Sigmoid colon (tissue), 7 donors: ENCODE measurements at places on chromosomes 1 and 21. TPM values are rescaled to one million over a fixed set of nuclear protein-coding genes. Genes with fewer than 3 reads are reported as not detected.

DNA sequence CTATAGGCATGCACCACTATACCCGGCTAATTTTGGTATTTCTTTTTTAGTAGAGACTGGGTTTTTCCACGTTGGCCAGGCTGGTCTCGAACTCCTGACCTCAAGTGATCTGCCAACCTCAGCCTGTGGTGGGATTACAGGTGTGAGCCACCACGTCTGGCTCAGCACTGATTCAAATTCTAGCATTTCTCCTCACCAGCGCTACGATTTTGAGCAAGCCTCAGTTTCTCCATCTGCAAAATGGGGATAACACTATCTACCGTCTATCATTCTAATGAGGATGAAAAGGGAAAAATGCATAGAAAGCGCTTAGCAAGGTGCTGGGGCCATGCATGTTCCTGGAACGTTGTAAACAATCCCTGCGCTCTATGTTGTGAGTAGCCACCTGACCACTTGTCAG is 49.0 kb upstream of the DISP3 start:
- no peak for DNase-seq
- H3K27ac ChIP-seq = no peak overlapping the region
- no peaks in the 10 kb centered on the region for H3K36me3 ChIP-seq
- H3K4me3 ChIP-seq = no peak overlapping the region
- H3K4me1 ChIP-seq = no peaks in the 10 kb centered on the region
- H3K27me3 ChIP-seq = no peaks in the 10 kb centered on the region

Gene PROK1
- total RNA-seq = 3.2 TPM

Gene HPCA
- not detected for total RNA-seq

Gene SH2D1B
- total RNA-seq = not detected

Gene PTAFR
- 4.1 TPM for total RNA-seq

DNA sequence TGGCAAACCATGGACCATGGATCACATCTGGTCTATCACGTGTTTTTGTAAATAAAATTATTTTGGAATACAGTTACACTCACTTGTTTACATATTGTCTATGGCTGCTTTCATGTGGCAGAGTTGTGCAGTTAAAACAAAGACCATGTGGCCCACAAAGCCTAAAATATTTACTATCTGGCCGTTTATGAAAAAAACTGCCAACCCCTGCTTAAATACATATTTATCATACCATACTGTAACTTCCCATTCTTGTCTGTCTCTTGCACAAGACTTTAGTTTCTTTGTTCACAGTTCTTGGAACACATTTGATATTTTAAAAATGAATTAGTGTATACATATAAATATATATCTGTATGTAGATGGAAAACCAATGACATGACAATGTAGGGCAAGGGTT is 141.5 kb downstream of the PAPPA2 start:
- no peaks in the 10 kb centered on the region for H3K36me3 ChIP-seq
- H3K4me3 ChIP-seq = no peak overlapping the region
- H3K27ac ChIP-seq = no peak overlapping the region
- peaks cover 13% of the 10 kb centered on the region for H3K4me1 ChIP-seq
- no peak for DNase-seq

- no peaks in the 10 kb centered on the region for H3K27me3 ChIP-seq
- H3K27ac ChIP-seq = peak overlapping the region; percentile 65
- no peak overlapping the region for H3K4me3 ChIP-seq
- no peaks in the 10 kb centered on the region for H3K36me3 ChIP-seq
- peak; percentile 74 for DNase-seq
Measured at GRCh38 chr1:166952002-166952746, 23.2 kb downstream of the ILDR2 start.

Gene CASQ1
- total RNA-seq = 2.5 TPM

Gene KRTAP12-2
- total RNA-seq = not detected

Gene EPHA10
- 0.71 TPM for total RNA-seq

DNA sequence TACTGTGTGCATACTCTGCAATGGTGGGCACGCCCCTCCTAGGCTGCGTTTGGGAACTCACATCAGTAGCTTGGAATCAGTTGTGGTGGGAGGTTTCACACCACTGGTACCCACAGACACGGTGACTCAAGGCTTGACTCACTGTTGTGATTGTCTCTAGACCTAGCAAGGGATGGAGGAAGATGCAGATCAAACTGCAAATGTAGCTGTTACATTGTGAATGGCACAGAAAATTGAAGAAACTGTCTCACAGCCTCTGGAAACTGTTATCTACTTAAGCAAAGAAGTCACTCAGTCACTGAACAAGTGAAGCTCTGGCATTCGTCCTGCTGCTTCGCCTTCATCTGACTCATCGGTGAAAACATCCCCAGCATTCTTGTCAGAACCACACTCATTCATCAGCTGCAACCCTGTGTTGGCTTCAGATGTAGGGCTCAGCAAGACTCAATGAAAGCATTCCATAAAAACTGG is 59.5 kb downstream of the POFUT2 start:
- H3K4me1 ChIP-seq = peaks cover 10% of the 10 kb centered on the region
- H3K4me3 ChIP-seq = no peak overlapping the region
- H3K27ac ChIP-seq = peak overlapping the region; percentile 3
- no peaks in the 10 kb centered on the region for H3K27me3 ChIP-seq
- H3K36me3 ChIP-seq = peaks cover 7% of the 10 kb centered on the region

DNA sequence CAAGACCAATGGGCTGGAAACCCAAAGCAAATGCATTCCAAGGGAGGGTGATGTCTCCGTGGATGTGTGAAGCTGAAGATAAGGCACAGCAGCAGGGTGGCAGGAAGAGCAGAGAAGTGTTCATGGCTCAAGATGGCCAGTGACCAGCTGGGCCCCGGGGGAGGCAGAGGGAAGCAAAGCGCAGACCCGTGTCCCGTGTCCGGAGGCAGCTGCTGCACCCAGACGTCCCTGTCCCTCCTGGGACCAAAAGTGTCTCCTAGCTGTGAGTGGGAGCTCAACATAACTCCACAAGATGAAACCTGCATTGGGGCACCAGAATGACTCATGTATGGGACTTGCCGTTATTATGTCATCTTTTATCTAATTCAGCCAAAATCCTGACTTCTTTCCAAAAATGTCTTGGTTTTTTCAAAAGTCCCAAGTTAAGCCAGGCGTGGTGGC is 118.2 kb downstream of the RIPK4 start:
- no peak overlapping the region for H3K4me3 ChIP-seq
- H3K36me3 ChIP-seq = no peaks in the 10 kb centered on the region
- H3K27me3 ChIP-seq = no peaks in the 10 kb centered on the region
- H3K4me1 ChIP-seq = no peaks in the 10 kb centered on the region
- DNase-seq = no peak

DNA sequence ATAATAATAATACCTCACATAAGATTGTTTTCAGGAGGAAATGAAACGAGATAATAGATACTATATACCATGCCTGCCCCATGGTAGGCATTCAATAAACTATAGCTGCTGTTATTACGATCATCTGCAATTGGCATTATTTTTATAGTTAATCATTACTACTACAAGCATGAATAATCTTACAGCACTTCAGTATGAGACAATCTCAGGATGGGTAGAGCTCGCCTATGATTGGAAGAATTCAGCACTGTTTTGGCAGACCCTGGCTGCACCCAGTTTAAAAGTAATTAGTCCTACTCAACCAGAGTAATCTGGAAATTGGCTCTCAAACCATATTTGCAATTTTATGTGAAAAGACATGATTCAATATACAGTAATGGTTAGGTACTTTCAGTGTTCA is 105.0 kb upstream of the DPYD start:
- H3K36me3 ChIP-seq = no peaks in the 10 kb centered on the region
- no peak overlapping the region for H3K4me3 ChIP-seq
- no peaks in the 10 kb centered on the region for H3K4me1 ChIP-seq

DNA sequence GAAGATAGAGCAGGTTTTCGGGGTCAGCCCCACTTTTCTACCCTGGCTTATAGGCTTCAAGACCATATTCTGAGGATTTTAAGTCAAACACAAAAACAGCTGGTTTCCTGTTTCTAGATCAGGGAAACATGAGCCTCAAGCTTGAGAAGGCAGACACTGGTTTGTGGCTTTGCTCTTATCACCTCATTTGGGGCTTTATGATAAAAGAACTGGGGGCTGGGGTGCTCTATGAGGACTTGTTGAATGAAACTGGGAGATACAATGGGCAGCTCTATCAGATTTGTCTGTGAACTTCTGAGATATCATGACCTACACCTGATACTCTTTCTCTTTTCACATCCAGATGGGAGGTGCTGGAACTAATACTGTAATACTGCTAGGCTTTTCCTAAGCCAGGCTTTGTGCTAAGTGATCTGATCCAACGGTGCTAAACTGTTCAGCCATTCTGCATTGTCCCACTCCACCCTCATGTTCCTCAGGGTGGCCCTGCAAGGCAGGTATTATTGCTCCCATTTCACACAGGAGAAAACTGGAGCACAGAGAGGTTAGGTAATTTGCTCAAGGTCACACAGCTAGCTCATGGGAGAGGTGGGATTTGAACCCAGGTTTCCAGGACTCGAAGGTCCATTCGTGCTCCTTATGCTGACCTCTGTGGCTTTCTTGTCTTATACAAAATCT is 6.6 kb downstream of the AJAP1 start:
- no peak overlapping the region for H3K27ac ChIP-seq
- H3K27me3 ChIP-seq = peaks cover 5% of the 10 kb centered on the region
- DNase-seq = no peak

GRCh38 chr1:97632776-97633175 is 288.1 kb downstream of the DPYD start:
- H3K27ac ChIP-seq = no peak overlapping the region
- H3K36me3 ChIP-seq = no peaks in the 10 kb centered on the region
- H3K4me1 ChIP-seq = no peaks in the 10 kb centered on the region

Gene SPTA1
- not detected for total RNA-seq

Gene HNRNPCL4
- not detected for total RNA-seq

DNA sequence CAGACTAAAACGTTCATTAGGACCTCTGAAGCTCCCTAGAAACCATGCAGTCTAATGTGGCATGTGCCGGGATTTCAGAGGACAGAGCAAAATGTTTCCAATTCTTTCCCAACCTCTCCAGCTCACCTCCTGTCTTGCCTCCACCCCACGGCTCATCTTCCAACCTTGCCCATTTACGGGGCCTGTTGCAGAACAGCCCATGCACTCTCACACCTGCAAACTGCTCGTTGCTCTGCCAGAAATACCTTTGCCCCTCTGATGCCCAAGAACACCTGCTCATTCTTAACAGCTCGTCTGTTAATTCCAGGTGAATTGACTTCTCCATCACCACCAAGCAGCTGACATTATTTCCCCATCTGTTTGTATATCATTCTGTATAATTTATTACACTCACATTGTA is 53.9 kb upstream of the LBR start:
- no peaks in the 10 kb centered on the region for H3K4me1 ChIP-seq
- H3K4me3 ChIP-seq = no peak overlapping the region
- H3K27ac ChIP-seq = peak overlapping the region; percentile 68
- H3K36me3 ChIP-seq = no peaks in the 10 kb centered on the region
- H3K27me3 ChIP-seq = no peaks in the 10 kb centered on the region
- peak; percentile 44 for DNase-seq

Gene ADAMTS4
- total RNA-seq = 13.2 TPM

Gene IL6R
- total RNA-seq = 35.7 TPM

Gene COL8A2
- total RNA-seq = 4.8 TPM

- no peaks in the 10 kb centered on the region for H3K27me3 ChIP-seq
- no peaks in the 10 kb centered on the region for H3K4me1 ChIP-seq
- H3K36me3 ChIP-seq = no peaks in the 10 kb centered on the region
- no peak for DNase-seq
- H3K4me3 ChIP-seq = no peak overlapping the region
- no peak overlapping the region for H3K27ac ChIP-seq
Measured at GRCh38 chr1:197307551-197307950, 39.5 kb downstream of the CRB1 start.

Gene ETV3L
- total RNA-seq = not detected

Gene CELA2A
- not detected for total RNA-seq
